ENCODE measurements at places on chromosomes 3 and 15.

GRCh38 chr3:87546216-87546615 lies 269.8 kb upstream of the POU1F1 start:
- no peak for DNase-seq

GRCh38 chr15:58762731-58763130 lies 8.4 kb upstream of the MINDY2 start:
- no peak for DNase-seq

DNA sequence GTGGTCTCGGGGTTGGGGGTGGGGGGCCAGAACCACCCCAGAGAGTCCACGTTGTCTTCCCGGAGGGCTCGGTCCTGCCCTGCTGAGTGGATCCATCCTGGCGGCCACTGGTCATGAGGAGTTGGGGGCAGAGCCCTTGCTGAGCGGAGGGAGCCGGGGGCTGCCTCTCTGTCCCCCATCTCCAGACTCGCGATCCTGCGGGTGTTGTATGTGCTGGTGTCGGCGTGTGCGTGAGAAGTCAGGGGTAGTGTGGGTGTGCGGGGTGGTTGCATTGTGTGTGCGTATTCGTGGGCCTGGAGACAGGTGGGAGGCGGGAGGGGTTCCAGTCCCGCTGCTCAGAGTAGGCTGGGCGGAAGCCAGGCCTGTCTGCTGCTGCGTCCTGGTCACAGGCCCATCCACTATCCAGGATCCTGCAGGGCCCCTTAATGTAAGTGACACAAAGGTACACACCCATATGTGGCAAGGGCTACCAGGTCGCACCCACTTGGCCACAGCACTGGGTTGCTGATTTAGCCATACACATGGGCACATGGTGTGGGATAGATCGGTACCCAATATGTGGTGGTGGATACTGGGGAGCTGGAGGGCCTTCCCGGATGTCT lies 30.7 kb downstream of the NBEAL2 start:
- DNase-seq: no peak

DNA sequence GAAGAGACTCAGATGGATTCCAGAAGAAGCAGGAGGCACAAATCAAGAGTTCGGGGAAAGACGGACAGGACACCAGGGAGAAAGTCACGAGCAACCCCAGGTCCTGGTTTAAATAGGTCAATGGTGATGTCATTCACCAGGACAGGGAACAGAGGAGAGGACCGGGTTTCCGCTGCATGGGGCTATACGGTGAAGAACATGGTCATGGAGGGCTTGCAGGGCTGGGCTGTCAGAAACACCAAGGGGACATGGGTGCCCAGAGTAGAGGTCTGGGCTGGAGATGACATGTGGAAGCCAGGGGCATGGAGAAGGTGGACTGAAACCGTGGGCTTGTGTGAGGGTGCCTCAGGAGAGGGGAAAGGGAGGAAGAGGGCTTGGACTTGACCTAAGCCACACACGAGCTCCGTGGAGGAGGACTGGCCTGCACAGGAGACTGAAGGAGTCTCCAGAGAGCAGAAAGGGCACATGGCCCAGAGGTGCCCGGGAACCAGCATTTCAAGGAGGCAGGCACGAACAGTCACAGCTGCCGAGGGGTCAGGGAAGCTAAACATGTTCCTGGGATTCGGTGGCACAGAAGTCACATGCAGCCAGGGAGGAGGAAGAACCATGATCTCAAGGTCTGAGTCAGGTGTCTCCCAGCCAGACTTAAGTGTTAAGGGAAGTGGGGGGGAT lies 54.2 kb upstream of the RPL32 start:
- DNase-seq: no peak

DNA sequence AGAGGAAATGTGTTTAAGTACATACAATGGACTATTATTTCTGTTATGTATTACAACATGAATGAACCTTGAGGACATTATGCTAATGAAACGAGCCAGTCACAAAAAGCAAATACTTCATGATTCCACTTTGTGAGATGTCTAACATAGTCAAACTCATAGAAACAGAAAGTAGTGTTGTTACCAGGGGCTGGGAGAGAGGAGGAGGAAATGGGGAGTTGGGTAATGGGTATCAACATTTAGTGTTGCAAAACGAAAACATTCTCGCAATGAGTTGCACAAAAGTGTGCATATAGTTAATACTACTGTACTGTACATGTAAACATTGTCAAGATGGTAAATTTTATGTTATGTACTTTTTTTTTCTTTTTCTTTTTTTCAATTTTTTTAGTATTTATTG lies 194.3 kb downstream of the IL5RA start:
- DNase-seq: no peak

DNA sequence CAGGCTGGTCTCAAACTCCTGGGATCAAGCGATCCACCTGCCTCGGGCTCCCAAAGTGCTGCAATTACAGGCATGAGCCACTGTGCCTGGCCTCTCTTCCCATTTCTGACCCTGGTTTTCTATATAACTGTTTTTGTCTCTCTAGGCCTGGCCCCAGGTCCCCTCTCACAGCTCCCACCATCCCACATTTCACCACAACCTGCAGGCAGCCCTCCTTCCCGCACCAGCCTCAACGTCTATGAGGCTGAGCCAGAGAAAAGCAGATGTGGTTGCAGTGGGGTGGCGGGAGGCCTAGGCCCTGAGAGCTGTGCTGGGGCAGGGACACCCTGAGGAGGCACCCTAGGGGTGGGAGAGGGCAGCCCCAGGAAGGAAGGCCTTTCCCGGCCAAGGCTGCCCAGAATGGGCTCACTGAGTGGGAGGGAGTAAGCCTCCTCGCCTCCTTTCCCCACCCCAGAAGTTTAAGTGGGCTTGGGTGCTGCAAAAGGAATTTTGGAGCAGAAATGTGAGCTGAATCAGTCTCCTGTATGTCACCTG lies 99.7 kb downstream of the LSM3 start:
- no peak for DNase-seq

DNA sequence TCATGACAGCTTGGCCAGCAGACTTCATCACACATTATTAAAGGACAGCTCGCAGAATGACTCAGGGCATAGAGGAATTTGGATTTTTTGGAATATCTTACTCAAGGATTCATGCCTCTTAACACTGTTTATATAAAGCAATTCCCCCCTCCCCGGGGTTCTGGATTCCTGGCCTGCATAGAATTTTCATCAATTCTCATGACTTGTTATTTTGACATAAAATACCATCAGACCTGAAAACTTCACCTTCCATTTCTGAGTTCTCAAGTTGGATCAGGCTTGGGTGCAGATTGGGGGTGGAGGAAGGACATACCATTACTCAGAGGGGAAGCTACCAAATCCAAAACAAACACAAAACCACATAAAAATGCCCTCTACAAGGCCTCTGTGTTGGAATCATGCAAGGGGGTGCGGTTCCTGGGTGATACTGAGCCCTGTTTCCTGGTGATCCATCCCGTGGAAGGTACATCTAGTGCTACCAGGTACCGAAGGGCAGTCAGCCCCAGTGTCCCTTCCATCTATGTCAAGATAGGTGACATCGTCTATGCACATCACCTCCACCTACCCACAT lies 95.3 kb downstream of the DAPK2 start:
- DNase-seq: no peak

GRCh38 chr3:42032693-42033349 lies 58.3 kb upstream of the TRAK1 start:
- no peak for DNase-seq
